ENCODE measurements at places on chromosomes 4 and X. TPM values are rescaled to one million over a fixed set of nuclear protein-coding genes. Genes with fewer than 3 reads are reported as not detected.

DRD5 gene
- total RNA-seq = not detected

PCDH7 gene
- total RNA-seq = 19.3 TPM

SPOCK3 gene
- total RNA-seq = 0.64 TPM

WDFY3 gene
- 53.3 TPM for total RNA-seq

TRIM2 gene
- total RNA-seq = 14.5 TPM

NSUN7 gene
- total RNA-seq = 8.9 TPM

PWWP3B gene
- 0.24 TPM for total RNA-seq

AMER1 gene
- 1.4 TPM for total RNA-seq

AREG gene
- 225 TPM for total RNA-seq

KLF8 gene
- 3.8 TPM for total RNA-seq

IBSP gene
- total RNA-seq = not detected

SNCA gene
- 12.6 TPM for total RNA-seq
